ENCODE measurements at places on chromosomes 2 and 18.

DNA sequence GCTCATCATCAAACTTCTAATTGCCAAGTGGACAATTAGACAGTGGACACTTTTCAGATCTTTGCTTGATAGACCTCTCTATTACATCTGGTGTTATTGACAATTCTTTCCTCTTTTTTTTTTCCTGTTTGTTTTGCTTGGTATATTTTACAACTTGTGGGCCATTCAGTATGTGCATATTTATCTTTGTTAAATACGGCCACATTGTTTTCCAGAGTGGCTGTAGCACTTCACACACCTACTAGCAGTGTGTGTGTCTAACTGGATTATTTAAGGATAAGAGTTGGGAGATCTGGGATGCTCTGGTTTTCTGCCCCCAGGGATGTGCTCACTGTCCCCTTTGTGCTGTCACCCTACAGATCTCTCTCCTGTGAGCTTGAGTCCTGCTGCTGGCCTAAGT is 4.1 kb upstream of the SLC4A5 start:
- no peak for DNase-seq

- no peak for DNase-seq
Measured at GRCh38 chr2:175007510-175007909, 2.3 kb upstream of the CHN1 start.

- no peak for DNase-seq
Measured at GRCh38 chr2:190407662-190408537, at the start of gene MFSD6. Gene MFSD6 (plus strand): TSS chr2:190408355. CDS start chr2:190436030, 27,675 bp downstream.

- DNase-seq, result no peak
Measured at GRCh38 chr2:28270456-28271152, 122.1 kb upstream of the FOSL2 start.

- DNase-seq, result no peak
Measured at GRCh38 chr18:48393170-48393569, 16.0 kb downstream of the ZBTB7C start.

- no peak for DNase-seq
Measured at GRCh38 chr2:28362991-28363521, 29.6 kb upstream of the FOSL2 start.

- no peak for DNase-seq
Measured at GRCh38 chr2:239942871-239943311, 82.3 kb downstream of the NDUFA10 start.

DNA sequence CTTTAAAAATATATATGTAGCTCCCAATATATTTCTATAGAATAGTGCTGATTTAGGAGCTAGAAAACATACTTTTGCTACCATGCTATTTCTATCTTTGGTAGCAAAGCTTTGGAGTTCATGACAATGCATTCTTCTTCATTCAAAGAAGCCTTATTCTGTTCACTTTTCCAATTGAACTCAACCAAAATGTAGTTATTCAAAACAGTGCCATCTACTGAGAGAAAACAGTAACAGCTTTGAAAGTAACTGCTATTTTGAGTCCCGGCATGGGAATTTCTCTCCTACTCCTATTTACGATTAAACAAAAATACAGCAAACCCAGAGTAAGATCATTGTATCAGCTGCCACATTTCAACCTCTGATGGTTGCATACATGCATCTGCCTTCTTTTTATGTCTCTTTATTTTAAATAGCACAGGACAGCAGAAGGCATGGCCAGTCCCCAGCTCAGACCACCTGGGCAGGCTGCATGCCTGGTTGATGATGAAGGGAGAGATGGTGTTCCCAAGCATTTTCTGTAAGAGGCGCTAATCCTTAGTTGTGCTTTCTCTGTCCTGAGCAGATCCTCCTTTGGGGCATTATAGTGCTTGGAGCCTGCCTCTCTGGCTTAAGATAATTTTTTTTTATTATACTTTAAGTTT is 69.7 kb upstream of the SULT1C3 start:
- no peak for DNase-seq

DNA sequence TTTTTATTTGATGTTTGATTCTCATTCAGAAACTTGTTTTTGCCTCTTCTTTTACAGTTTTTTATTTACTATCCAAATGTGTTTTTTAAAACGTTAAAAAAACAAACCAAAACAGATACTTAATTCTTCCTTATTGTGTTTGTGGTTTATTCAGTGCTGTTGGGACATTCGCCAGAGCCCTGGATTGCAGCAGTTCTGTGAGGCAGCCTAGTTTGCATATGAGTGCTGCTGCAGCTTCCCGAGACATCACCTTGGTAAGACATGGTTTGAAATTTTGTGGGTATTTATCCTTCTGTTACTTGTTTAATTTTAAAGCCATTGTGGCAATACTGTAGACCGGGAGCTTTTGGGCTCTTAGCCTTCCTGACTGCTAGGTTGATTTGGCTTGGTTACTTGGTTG is 91.2 kb downstream of the MTA3 start:
- no peak for DNase-seq
